ENCODE measurements at places on chromosomes 5 and 9.

DNA sequence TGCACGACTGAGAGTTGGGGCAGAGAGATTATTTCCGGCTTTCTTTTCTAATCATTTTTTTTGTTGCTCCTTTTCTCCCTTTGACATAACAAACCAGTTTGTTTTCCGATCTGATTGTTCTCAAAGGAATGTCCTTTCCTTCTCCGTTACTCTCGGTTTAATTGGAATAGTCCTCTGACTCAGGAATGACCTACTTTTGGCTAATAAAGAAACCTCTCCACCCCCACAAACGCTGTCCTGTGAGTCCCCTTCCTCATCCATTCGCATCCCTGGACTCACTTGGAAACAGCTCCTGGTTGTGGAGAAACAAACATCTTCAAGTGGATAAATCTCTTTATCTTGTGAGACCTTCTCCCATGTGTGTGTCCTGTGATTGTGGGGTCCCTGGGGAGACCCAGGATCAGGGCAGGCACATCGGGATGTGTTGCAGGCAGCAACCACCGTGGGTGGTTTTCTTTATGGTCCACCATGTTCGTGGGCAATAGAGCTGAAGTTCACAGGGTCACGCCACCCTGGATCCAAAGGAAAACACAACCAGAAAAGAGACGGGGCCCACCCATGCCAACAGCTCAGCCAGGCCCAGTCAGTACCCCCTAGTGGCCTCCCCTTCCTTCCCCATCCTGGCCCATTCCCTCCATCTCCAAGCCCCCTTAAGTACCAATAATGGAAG, 45.2 kb upstream of the NEK6 start:
- peak; percentile 73 for DNase-seq

DNA sequence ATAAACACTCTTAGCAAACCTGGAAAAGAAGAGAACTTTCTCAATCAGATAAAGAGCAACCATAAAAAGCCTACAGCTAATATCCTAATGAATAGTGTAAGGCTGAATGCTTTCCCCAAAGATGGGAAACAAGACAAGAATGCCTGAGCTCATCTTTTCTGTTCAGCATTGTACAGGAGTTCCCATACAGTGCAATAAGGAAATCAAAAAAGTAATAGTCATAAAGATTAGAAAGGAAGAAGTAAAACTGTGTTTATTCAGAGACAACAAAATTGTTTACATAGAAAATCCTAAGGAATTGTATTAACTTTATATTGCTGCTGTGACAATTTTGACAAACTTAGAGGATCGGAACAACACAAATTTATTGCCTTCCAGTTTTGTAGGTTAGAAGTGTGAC, 330.7 kb upstream of the SLC24A2 start:
- DNase-seq: no peak

- DNase-seq: peak; percentile 61
These were observed 25.8 kb upstream of the FRRS1L start for GRCh38 chr9:109192732-109193361.

- no peak for DNase-seq
These were observed 992 bp downstream of the LCNL1 start for GRCh38 chr9:136983656-136984314.

DNA sequence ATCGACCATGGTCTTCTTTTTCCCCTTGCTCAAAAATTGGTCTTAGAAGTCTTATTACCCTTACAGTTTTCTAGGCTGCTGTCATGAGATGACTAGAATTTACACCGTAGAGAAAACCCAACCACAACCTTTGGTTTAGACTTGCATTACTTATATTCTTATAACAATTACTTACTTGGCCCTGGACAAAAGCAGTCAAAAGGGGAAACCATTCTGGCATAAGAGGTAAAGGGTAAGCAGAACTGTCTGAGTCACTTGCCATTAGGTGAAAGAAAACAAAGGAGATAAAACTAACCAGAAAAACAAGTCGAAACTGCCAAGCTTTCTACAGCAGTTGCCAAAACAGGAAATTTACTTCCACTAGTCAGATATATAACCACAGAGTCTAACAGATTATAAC, 17.9 kb downstream of the TMEM245 start:
- no peak for DNase-seq

GRCh38 chr9:7901621-7902020, 102.0 kb upstream of the DMAC1 start:
- DNase-seq: no peak

DNA sequence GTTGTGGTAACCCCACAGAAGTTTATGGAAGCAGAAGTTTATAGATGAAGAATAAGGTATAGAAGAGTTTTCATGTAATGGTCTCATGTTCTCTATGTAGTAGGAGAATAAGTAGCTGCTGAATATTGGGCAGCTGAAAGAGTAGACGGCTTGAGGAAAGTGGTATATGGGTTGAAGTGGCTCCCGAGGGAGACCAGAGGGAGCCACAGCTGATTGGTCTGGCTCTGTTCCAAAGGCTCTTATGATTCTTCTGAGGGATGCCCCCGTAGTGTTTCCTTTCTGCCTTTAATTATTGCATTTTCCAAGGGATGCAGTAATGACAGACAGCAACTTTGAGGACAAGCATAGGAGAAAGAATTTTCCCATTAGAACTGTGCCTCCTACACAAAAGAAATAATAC, 30.1 kb upstream of the TENT2 start:
- DNase-seq: no peak

- no peak for DNase-seq
These were observed 24.4 kb downstream of the WDR36 start for GRCh38 chr5:111116550-111116949.

DNA sequence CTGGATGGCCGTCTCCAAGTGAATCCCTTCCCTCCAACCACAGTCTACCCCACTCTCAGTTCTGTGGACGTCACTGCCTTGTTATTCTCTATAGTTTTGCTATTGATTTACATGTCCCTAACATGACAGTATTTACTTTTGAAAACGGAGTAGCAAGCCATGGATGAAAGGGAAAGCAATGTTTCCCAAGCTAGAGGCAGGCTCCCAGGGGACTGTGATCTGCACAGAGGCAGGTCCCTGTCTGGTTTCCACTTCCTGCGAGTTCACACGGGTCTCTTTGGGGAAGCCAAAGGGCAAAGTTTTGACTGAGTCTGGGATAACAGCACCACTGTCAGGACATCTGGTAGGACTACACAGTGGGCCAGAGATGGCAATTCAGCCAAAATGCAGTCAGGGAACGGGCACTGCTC, 12.7 kb downstream of the C9orf153 start:
- DNase-seq: no peak

DNA sequence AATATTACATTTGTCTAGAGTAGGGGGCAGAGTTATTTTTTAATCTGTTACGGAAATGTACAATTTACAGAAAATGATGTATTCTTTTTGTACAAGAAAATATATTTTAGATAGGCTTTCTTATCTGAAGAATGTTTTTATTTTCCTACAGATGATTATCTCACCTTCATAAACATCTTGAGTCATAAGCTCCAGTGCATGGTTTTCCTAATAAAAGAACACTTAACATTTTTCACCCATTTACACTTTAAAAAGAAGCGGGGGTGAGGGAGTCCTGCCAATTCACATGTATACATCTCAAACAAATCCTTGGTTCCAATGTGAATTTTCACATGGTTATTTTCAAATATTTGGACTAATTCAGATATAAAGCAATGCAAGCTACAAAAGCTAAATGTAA, 85.0 kb downstream of the MLLT3 start:
- DNase-seq: no peak

DNA sequence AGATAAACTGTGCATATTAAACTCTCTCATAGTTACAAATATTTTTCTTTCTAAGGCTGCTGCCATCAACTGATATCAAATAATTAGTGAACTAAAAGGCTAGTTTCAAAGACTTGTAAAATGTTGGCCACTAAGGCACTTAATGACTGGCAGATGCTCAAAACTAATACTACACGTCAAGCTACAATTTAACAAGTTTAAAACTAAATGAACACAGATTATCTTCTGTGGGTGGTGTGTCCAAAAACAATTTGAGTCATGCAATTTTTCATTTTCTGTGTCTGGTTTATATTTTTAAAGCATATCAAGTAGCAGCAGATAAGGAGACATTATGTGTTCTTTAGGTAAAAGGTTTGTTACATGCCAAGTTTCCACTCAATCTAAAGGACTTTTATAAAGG, 665.1 kb downstream of the EFNA5 start:
- DNase-seq: no peak

GRCh38 chr5:90949469-90950358, 391.1 kb downstream of the ADGRV1 start:
- DNase-seq: no peak

DNA sequence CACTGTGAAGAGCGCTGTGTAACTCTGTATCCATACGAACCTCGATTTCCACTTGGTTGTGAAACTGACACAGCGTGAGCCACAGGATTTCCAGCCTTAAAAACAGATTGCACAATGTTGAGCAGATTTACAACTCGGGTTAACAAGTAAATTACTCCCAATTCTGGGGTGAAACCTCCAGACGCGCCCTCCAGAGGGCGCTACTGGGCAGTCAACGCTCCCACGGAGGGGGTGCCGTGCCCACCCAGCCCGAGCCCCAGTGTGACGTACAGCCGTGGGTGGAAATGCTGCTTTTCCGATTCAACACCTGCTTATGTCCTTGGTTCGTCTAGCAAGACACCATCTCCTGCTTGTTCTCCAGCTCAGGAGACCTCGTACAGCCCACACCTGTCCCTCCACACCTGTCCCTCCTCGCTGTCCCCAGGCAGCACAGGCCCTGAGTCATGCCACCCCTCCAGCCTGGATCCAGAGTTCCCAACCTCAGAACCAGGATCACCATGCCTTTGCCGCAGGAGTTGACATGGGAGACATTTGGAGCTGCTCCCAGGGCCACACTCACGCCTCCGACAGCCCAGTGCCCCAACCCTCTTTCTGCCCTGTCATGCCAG, 34.4 kb upstream of the SLC6A3 start:
- DNase-seq: peak; percentile 87

DNA sequence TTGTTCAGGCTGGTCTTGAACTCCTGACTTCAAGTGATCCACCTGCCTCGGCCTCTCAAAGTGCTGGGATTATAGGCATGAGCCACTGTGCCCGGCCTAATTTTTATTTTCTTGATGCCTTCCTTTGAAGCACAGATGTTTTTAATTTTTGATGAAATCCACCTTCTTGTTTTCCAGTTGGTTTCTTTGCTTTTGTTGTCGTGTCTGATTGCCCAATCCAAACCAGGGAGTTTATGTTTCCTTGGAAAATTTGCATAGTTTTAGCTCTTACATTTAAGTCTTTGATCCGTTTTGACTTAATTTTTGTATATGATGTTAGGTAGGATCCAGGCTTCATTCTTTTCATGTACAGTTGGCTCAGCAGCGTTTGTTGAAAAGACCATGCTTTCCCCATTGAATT, 15.2 kb downstream of the EHMT1 start:
- no peak for DNase-seq

- peak; percentile 69 for DNase-seq
These were observed 2.4 kb upstream of the TRIM7 start for GRCh38 chr5:181207214-181207959.

- no peak for DNase-seq
These were observed 16.1 kb upstream of the ARSI start for GRCh38 chr5:150318613-150319483.

DNA sequence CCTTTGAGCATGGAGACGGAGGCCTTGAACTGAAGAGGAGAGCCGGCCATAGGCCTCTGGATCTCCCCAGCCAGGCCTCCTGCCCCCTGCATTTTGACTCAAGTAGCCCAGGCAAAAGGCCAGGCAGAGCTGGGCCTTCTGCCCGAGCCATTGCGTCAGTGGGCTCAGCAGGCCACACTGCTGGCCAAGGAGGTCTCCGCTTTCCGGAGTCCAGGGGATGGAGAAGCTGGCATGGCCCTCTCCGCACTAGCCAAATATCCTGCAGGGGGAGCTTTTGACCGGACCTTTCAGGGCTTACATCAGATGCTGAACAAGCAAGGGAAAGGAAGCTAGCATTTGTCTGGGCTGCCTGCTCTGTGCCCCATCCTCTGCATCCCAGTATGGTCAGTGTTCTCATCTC, 386.8 kb downstream of the TRIM36 start:
- DNase-seq: no peak

DNA sequence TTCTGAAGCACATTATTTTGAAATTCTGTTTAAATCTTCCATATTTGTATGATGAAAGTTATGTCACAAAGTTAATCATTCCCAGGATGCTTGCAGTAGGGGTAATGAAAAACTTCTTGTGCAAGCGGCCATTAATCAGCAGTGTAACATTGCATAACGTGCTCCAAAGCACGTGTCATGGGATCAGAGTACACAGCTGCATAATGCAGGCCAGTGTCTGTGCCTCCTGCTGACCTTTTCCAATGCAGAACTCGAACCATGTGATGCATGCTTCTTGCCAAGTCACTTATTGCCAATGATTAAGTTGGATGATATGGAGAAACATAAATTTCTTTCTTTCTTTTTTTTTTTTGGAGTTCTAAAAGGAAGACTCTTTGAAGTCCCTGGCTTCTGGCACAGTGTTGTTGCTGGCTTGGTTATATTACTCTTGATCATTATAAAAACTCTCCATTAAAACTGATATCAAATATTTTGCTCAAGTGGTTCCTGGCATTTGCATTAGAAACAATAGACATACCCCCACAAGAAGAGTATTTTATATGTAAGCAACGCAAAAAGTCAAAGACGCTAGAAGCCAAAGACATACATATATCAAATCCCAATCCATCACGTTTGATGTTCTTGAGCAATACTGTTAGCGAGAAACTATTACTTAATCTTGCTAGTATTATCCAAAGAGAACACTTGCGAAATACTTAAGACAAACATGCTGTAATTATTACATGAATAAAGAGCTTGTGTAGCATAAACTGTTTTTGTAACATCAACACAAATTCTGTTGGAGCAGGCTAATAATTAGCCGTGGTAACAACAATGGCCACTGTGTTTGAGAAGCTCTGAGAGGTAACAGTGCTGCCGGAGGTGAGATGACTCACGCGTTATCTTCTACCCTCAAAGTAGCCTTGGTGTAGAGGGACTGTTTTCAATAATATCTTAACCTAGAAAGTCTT, 164.2 kb downstream of the AUH start:
- DNase-seq: peak; percentile 86

- no peak for DNase-seq
These were observed 117.5 kb downstream of the MACIR start for GRCh38 chr5:103375863-103376591.

DNA sequence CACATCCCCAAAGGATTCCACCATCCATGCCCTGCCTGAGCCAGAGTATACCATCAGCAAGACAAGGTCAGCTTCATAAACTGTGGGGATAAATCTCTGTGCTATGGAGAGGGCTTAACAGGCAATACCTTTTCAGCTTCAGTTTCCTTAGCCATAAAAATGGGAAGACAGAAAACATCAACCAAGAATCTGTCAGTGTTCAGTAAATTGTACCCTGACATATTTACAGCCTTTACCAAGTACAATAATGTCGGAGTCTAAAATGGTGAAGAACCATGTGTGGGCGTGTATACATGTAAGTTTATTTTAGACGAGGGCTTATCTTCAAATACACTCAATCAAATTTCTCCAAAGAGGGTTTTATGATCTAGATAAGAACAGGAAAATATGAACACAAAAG, 94.7 kb downstream of the ELAVL2 start:
- no peak for DNase-seq
